ENCODE measurements at places on chromosomes 3 and 15.

- DNase-seq = no peak
Measured at GRCh38 chr3:131733086-131733841, 230.5 kb upstream of the MRPL3 start.

- no peak for DNase-seq
Measured at GRCh38 chr15:43920254-43920600, 93.4 kb downstream of the WDR76 start.

GRCh38 chr15:66955871-66956585 lies 109.4 kb upstream of the SMAD3 start:
- DNase-seq = no peak

GRCh38 chr3:168058481-168058880 lies 37.2 kb downstream of the GOLIM4 start:
- DNase-seq = no peak

DNA sequence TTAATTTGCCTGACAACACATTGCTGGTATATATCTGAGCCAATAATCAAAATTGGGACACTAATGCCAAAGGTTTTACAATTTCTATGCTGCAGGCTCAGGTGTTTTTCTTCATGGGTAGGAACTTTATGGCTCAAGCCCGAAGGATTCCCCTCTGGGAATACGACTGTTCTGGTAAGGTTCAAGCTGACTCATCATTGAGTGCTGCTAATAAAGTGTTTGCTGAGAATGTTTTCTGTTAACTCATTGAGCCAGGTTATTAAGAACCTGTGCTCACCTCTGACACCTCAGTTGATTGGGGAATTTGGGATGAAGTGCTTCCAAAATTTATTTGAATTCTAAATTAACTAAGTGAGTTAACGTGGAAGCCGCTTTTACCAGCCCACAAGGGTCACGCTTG lies 135.8 kb upstream of the CTDSPL start:
- DNase-seq = no peak

DNA sequence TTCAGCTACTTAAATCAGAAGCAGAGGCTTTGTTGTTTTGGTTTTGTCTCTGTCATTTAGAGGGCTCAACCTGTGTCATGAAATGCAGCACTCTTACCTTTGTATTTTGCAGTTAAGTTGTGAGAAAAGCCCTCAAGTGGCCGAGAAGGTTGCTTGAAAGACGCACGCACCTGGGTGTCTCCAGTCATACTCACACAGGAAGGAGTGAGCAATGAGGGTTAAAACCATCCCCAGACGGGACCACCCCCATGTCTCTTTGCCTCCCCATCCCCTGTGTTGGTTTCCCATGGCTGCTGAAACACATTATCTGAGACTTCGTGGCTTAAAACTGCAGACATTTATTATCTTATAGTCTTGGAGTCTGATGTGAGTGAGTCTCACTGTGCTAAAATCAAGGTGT lies 376.1 kb upstream of the CFAP20DC start:
- DNase-seq = no peak
